NCI-H69 (cell line): ENCODE measurements at places on chromosomes 6 and 20.

DNA sequence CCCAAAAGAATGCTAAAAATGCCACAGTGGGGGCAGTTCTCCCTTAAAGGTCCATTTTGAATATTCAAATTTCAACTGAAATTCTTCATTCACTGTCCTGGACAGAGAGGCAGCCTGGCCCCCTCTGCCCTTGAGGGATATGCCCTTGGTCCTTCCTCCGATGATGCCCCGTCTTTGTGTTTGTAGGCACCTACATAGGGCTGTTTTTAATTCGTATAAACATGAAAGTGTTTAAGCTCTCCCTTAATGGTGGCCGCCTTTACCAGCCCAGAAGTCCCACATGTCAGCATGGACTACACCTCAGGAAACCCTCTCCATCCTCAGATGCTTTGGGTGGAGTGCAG lies 70.2 kb downstream of the SSR1 start:
- DNase-seq = no peak

- DNase-seq = no peak
These were observed 33.3 kb downstream of the BLOC1S5 start for GRCh38 chr6:8030920-8031319.

DNA sequence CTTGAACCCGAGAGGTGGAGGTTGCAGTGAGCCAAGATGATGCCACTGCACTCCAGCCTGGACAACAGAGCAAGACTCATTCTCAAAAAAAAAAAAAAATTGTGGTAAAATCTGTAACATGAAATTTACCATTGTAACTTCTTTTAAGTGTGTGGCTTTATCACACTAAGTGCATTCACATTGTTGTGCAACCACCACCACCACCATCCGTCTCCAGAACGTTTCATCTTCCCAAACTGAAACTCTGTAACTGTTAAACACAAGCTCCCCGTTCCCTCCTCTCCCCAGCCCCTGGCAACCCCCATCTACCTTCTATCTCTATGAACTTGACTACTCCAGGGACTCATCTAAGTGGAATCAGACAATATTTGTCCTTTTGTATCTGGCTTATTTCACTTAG lies 29.7 kb downstream of the PDRG1 start:
- no peak for DNase-seq

- no peak for DNase-seq
These were observed 45.7 kb downstream of the HBS1L start for GRCh38 chr6:135008941-135009290.

- peak; percentile 60 for DNase-seq
These were observed 178.8 kb downstream of the IBTK start for GRCh38 chr6:82068721-82069120.

DNA sequence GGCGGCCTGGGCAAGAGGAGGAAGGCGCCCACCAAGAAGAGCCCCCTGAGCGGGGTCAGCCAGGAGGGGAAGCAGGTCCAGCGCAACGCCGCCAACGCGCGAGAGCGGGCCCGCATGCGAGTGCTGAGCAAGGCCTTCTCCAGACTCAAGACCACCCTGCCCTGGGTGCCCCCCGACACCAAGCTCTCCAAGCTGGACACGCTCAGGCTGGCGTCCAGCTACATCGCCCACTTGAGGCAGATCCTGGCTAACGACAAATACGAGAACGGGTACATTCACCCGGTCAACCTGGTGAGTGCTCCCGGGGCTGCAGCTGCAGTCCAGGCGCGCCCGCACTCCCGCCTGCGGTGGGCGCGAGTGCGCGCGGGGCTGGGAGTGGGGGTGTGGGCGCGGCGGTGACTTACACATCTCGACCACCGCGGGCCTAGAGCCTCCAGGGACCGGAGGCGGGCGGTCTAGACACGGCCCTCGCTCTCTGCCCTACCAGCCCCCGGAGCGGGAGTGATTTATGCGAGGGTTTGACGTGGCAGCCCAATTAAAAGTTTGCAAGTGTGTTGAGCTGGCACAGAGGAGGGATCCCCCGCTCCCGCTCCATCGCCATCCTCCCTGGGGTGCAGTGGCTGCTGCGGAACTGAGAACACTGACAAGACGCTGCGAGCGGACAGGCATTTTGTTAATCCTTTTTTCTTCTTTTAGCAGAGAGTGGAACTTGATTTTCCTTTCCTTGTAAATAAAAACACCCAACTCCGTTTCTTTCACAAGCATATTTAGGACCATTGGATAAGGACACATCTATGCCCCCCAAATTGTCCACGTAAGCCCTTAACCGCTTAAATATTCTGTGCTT lies 867 bp downstream of the TCF21 start:
- DNase-seq = no peak

GRCh38 chr20:7123457-7123856 lies 356.0 kb downstream of the BMP2 start:
- peak; percentile 92 for DNase-seq

DNA sequence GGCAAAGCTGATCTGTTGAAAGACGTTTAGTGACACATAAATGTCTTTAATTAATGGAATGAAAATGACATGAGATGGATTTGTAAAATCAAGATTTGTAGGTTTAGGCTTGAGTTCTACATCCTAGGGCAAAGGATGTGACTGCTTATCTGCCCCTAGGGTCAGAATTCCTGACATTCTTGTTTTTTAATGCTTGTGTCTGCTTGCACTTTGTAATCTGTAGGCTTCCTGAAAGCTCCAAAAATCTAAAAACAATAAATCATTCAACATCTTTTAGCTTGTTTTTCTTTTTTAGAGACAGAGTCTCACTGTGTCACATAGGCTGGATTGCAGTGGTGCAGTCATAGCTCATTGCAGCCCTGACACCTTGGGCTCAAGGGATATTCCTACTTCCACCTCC lies 107.9 kb upstream of the MLIP start:
- DNase-seq = no peak

DNA sequence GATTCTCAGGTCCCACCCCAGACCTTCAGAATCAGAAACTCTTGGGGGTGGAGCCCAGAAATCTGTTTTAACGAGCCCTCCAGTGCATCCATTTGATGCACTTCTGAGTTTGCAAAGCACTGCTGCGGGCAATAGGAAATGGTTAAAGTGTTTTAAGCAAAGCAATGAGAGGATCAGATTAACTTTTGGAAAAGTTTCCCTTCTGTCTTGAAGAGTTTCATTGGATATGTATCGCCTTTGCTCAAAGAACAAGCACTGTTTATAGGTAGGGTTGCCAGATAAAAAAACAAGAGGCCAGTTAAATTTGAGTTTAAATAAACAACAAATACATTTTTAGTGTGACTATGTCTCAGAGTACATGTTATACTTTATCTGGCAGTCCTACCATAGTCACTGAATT lies 226.0 kb downstream of the BMP7 start:
- DNase-seq = no peak

DNA sequence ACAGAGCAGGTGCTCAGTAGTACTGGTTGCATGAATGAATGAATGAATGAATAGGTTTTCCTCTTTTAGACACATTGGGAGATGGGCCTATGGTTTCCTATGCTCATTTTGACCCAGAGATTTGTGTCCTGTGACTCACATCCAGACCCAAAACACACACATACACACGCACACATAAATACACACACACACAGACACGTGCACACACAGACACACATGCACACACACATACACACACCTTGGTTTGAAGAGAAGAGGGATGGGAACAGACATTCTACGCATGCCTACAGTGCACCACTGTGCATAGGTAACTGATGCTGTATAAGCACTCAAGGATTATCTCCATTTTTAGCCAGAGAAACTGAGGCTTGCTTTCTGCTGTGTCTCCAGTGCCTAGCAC lies 4.1 kb downstream of the JPH2 start:
- DNase-seq = no peak

GRCh38 chr6:10567256-10568026 lies 46.3 kb downstream of the GCNT2 start:
- DNase-seq = no peak

GRCh38 chr6:44527583-44528369 lies 140.3 kb downstream of the CDC5L start:
- no peak for DNase-seq

DNA sequence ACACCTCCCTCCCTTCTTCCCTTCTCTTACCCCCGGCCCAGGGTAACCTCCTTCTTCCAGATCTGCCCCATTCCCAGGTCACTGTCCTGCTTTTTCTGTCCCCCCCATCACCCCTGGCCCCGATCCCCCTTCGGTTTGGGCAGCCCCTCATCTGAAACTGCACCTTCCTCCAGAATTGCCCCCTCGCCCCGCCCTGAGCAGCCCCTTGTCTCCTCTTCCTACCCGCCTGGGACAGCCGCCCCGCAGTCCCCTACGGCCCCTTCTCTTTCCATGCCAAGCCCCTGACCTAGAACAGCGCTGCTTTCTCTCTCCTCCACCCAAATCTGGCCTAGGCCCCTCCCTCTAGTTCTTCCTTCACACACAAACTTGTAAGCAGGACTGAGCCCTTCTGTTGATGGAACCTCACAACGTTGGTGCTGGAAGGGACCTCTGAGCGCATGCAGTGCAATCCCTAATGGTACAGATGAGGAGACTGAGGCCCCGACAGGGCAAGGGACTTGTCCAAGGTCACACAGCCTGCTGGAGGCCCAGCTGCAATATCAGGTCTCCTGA lies 630 bp downstream of the PPP2R5D start:
- DNase-seq = peak; percentile 38

DNA sequence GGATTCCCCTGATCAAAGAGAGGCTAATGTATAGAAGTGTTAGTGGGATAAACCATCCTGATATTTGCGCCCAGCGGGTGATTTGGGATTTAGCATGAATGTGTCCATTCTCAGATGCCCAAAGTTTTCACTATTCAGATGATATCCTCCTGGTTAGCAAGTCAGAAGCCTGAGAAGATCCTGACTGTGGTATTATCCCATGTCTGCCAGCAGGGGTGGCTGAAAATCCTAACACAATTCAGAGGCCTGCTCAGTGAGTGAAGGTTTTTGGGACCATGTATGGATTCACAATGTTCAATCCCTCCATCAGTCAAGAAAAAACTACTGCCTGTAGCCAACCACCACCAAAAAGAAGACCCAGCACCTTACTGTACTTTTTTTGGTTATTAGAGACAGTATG lies 34.1 kb upstream of the SPACA1 start:
- peak; percentile 7 for DNase-seq

DNA sequence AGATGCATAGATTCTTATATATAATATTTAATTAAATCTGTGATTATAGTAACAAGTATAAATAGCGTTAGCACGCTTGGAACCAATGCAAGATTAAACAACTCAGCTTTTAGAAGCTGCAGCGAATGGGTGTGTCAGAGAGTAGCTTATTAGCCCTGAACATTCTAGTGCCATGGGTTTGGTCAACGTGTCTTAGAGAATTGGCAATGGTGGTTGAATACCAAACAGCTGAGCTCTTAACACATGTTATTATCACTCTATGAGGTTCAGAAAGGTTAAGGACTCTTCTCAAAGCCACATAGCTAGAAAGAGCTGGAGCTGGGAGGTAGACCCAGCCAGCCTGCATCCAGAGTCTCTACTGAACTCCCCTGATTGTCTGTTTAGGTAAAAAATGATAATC lies 284.2 kb upstream of the CHD6 start:
- peak; percentile 74 for DNase-seq

DNA sequence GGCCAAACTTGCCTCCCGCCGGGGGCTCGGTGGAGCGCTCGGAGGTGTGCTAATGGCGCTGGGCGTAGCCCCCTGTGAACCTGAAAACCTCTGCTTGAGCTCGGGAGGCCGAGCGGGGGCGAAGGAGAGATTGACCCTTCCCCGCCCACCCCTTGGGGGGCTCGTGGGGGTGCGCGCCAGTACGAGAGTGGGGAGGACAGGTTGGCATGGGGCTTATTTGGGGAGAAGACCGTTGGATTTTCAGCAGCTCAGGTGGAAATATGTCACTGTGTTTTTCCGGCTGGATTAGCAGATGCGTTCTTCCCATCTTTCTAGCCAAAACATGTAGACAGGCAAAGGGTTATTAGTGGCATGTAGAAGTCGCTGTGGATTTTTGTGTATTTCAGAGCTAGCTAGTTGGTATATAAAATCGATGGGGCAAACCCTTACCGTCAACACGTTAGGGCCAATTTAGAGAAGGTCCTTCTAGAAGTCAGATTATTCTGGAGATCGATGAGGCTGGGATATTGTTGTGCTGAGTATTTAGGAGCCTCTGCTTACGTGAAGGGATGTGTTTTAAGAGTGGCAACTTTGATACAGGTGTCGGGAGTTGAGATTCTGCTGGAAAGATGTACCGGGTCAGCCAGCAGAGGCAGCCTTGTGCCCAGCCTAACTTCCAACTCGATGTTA lies 525 bp downstream of the NCOA7 start:
- DNase-seq = peak; percentile 83

DNA sequence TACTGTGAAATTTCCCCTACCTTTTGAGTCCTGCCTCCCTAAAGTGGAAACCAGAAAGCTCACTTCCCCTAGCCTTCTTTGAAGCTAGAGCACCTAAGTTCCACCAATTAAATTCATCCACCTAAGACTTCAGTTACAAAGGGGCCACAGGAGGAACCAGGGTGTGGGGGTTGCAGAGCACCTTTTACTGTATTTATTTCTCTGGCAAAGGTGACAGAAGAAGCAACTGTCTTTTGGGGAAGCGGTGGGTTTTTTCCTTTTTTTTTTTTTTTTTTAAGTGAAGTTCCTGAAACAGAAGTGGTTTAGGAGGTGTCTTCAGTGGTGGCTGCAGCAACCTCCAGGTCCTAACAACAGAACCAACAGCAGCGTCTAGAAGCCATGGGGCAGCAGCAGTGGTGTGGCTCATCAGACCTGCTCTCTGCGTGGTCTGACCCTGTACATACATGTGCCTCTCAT lies 13.1 kb downstream of the PSMB9 start:
- DNase-seq = no peak

GRCh38 chr6:44172731-44173500 lies 14.3 kb downstream of the CAPN11 start:
- DNase-seq = peak; percentile 85

DNA sequence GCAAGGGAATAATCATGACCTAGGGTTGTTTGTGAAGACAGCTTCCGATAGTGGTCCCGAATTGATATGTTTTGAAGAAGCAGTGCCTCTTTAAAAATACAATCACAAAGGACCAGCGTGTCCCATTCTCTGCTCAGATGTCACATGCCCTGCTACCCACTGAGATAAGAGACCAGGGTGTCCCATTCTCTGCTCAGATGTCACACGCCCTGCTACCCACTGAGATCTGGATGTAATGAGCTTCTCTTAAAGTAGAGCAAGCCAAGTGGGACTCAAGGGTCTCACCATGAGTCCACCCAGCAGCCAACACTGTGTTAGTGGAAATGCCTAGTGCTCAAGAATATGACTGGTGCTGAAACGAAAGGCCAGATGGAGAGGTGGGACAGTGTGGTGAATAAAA lies 22.2 kb downstream of the RIN2 start:
- peak; percentile 20 for DNase-seq
